Activated CD4-positive, alpha-beta T cell treated with anti-CD3 and anti-CD28 coated beads, Interleukin-2, amount 10 ng/mL, durations not matched to agents 7 days and 5 days (primary cell): ENCODE measurements at places on chromosomes 7 and 10.
A peak's percentile ranks its signal among the peaks of the same experiment; 100 is the strongest.

DNA sequence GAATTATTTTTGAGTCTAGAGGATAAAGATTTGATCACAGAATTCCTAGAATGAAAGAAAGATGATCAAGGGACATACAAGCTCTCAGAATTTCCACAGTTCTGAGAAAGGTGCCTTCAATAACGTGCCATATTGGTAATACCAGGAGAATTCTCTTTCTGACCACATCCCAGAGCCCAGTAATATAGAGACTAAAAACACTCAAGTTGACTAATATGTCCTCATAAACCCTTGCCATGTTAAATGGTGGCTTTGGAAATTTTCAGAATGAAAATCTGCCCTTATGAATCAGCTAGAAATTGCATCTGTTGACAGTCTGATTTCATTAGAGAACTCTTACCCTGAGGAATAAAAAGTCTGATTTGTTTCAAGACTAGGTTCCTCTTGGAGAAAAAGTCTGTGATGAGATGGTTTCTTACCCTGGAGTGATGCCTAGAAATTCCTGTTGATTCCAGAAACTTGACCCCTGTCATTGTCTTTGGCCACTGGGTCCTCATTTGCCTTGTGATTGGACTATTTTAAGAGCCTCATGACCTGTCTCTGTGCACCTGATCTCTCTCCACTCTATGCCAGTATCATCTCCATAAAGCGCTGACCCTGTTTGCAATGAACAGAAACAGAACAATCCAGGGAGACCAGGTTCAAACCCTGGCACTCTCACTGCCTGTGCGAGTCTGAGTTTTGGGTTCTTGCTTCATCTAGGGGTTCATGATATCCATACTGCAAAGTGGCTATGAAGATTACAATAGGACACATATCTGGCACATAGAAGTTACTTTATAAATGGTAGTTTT lies 3.3 kb downstream of the IL2RA start:
- no peak for DNase-seq

DNA sequence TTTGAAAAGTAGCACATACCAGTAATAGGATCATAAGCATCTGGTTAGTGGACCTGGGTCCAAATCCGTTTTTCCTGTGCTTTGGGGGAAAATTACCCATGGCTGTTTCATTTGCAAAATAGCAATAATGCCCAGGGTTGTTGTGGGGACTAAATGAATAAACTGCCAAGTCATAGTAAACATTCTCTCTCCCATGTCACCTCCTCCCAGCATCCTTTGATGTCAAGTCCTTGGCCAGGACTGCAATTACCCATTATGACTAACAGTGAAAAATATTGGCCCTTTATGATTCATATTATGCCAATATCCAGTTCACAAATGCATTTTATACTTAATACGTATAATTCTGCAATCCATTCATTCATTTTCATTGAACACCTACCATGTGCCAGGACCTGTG lies 23.0 kb downstream of the TOMM7 start:
- DNase-seq, result no peak

- no peak for DNase-seq
These were observed 62.3 kb downstream of the C10orf120 start for GRCh38 chr10:122637376-122637775.

- no peak for DNase-seq
These were observed 32.5 kb downstream of the LAMB4 start for GRCh38 chr7:108097703-108098102.

- DNase-seq, result no peak
These were observed 43.5 kb downstream of the VTI1A start for GRCh38 chr10:112490545-112490944.

DNA sequence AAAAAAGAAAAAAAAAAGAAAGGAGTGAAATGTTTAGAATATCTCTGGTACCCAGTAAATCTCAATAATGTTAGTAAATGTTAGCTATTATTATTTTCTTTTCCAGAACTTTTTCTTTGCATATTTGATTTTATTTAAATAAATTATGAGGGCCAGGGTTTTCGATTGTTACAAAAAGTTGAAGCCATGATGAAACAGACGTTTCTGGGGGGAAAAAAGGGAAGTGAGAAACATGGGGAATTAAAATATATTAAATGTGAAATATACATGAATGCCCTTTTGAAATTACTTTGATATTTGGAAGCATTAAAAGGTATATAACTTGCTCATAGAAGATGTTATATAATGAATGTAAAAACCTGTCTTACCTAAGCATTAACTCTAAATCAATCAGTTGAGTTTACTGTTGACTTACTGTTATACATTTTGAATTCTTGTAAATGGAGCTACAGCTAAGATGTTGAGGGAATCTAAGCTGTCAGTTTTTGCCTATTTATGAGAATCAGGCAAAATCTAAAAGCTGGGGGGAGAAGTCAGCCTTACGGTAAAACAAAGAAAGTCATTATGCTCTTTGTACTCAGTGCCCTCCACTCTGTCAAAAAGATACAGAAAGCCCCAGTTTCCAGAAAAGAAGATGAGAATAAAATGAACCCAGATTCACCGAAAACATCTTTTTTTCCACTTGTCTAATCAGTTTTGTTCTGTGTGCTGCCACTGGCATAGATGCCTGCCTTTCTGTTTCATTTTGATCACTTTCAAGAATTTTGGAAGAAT lies 30.0 kb upstream of the KDM7A start:
- DNase-seq, result no peak

GRCh38 chr10:110681023-110681681 lies 37.0 kb downstream of the RBM20 start:
- peak; percentile 33 for DNase-seq

DNA sequence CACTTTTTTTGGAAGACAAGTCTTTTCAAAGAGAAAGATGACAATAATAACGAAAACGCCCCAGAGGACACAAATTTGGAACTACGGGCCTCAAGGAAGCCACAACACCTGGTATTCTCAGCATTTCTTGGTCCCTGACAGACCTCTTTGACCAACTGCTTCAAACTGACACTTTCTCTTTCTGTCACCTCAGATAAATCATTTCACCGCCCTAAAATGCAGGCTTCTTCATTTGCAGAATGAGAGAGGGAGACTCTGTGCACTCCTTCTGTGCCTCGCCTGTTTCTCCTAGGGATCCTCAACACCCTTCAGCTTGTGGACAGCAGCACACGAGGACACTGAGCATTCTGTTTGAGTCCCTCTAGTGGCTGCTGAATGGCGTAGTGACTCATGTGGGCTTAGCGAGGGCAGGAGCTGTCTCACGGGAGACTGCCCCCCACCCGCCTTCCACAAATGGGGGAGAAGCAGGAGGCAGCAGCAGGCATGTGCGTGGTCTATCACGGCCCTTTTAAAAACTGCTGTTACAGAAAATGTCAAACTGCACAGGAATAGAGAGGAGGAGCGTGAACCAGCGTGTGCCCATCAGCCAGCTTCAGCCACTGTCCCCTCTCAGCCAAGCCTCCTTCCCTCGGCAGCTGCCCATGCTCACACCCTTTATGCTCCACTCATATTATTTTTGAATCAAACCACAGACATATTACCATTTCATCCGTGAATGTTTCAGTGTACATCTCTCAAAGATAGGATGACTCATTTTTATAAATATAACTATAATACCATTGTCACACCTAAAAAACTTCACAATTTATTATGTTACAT lies 41.4 kb downstream of the GSDME start:
- DNase-seq, result no peak

DNA sequence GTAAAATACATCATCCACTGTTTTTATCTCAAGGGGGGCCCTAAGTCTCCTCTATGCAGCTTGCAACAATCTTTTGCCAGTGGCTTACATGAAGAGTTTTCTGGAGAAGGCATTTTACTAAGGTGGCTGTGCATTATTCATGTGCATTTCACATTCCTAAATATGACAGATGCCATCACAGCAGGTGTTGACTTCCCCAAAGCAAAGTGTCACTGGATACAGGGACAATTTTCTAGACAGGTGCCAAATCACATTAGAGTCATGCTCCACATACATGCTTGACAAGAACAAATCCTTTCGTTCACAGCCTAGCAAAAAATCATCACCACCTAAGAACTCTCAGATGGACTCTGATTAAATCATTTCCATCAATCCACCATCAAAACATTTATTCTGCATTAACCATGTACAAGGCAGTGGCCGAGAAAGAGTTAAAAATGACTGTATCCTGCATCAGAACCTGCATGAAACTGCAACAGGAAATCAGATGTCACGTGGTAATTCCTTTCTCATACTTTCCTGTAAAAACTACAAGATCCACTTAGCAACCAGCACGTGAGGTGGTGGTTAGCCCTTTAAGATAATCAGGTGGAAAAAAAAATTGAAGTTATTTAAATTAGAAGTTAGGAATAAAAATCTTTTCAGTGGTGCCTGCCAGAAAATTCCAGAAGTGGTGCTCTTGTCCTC lies 88.2 kb upstream of the AFAP1L2 start:
- DNase-seq, result peak; percentile 61

- no peak for DNase-seq
These were observed 54.9 kb downstream of the IKZF1 start for GRCh38 chr7:50359258-50359994.

DNA sequence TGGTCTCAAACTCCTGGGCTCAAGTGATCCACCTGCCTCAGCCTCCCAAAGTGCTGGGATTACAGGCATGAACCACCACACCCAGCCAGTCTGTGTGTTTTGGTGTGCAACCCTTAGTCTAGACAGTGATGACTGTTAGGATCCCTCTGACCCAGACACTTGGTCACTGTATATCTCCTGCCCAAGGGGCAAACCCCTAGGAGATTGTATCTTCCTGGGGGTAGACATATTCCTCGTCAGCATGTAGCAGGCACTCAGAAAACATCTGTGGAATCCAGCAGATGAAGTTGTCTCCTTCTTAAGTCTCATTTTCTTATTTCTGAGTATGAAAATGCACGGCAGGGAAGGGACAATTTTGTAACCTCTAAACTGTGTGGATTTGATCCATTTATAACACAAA lies 292.5 kb downstream of the GFRA1 start:
- DNase-seq, result no peak

DNA sequence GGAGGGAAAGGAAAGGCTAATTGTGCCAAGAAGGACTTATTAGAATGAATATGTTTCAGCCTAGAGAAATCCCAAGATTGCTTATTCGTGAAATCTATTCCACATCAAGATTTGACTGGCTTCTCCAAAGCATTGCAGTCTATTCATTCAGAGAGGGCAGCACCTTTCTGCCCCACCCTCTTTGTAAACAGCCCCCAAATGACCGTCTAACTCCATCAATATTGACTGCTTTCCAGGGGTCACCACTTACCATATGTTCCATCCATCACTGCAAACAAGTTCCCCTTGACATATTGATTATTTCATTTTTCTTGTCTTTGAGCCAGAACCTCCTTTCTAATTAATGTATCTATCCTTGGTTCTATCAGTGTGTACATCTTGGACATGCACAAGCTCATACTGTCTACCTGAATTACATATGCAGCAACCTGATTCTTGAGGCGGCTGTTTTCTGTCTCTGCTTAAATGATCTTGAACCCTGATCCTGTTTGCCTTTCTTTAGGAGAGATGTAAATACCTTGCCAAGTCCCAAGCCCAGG lies 44.2 kb upstream of the PTER start:
- DNase-seq, result no peak

GRCh38 chr10:44933451-44934321 lies 22.5 kb downstream of the TMEM72 start:
- no peak for DNase-seq

DNA sequence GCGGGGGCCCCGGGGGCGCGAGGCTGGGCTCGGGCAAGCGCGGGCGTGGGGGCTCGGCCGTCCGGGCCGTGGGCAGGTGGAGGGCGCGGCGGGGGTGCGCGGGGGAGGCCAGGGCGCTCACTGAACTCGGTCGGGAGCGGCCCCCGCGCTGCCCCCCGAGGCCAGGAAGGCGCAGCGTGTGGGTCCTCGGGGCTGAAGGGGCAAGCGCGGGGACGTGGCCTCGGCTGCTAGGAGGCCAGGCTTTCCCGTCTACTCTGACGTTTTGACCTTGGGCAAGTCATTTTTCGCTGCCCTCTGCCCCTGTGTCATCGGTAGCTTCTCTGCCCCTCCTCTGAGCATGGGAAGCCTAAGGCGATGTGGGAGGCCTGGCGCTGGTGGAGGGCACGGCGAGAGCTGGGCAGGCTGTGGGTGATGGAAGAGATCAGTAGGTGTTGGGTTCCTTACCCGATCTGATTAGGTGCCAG lies 441 bp downstream of the FBH1 start:
- peak; percentile 11 for DNase-seq

GRCh38 chr10:78953113-78953798 lies 115.5 kb upstream of the ZMIZ1 start:
- DNase-seq, result no peak

DNA sequence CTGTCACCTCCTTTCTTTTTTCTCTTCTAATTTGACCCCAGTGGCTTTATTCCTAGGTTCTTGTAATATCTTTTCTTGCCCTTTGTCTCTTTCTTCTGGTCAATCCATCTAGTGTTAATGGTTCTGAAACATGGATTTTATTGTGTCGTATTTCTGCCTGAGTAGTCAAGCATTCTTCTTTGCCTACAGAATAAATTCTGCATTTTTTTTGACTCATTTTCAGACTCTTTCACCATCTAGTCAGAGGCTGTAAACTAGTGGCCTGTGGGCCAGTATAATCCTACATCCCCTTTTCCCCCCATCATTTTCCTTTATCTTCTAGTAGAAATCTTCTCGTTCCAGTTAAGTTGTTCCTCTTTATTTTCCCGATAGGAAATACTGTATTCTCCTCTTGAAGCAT lies 29.4 kb downstream of the LUC7L2 start:
- no peak for DNase-seq

- DNase-seq, result no peak
These were observed 579.7 kb downstream of the SUGCT start for GRCh38 chr7:40714363-40715052.

DNA sequence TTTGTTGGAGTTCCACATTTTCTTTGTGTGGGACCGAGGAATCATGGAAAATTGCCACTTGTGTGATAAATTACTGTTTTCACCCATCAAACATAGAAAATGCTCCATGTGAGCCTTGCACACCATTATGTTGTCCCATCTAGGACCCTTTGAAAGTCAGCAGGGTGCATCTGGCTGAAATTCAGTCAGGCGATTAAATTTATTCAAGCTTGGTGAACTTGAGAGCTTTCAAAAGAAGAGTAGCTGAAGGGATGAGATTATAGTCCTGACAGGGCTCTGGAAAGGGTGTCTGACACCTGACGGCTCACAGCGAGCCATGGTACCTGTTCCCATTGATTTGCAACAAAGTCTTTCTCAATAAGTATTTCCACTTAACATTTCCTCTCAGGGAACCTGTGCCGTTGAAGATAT lies 399.7 kb upstream of the ETV1 start:
- no peak for DNase-seq

- DNase-seq, result no peak
These were observed 990 bp downstream of the CALML3 start for GRCh38 chr10:5525561-5526341.

DNA sequence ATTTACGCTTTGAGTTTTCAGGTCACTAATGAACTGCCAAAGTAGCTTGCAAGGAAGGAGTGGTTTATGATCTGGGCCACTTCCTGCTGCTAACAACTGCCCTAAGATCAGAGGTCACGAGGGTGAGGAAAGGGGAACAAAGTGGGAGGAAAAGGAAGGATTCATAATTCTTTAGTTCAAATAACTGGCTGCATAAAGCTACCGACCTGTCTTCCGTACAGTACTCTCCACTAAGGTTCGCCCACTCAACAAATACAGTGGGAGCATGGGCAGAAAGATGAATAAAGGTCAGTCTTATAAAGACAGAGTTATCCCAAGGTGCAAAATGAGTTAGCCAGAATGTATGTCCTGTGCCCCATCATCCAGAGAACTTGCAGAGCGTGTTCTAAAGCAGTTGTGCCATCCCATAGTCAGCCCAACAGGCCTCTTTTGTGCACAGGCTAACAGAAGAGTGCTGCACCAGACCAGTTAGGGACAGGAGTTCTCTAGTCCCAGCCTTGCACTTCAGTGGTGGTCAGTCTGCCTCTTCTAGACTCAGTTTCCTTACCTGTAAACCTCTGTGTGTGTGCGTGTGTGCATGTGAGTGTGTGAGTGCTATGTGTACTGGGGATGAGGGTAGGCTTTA lies 65.9 kb downstream of the CREB3L2 start:
- peak; percentile 9 for DNase-seq
